Glomerular endothelial cell (primary cell): ENCODE measurements at places on chromosomes 5 and 9. TPM values are rescaled to one million over a fixed set of nuclear protein-coding genes. Genes with fewer than 3 reads are reported as not detected.

- no peak for DNase-seq
These were observed 184.9 kb downstream of the TRIM36 start for GRCh38 chr5:114984796-114985195.

Gene MOB3B
- total RNA-seq: 0.05 and 0.47 TPM in 2 replicates

DNA sequence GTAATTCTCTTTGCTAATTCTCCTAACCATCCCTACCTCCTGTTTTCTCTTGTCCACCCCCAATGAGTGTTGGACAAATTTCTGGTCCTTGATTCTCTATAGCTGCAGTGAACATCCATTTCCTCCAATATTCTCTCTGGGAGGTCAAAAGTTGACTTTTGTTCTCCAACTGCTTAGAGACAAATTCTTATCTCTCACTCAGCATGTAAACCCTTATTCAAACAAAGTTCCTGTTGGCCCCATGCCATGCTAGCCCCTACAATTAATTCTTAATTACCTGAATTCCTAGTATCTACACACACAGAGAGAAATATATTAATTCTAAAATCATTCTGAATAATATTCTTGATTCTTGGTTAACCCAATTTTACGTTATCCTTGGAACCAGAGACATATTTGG lies 472.9 kb upstream of the ACTBL2 start:
- DNase-seq: no peak

Gene IZUMO3
- not detected in 2 replicates for total RNA-seq

Gene SLC46A2
- not detected in 2 replicates for total RNA-seq

DNA sequence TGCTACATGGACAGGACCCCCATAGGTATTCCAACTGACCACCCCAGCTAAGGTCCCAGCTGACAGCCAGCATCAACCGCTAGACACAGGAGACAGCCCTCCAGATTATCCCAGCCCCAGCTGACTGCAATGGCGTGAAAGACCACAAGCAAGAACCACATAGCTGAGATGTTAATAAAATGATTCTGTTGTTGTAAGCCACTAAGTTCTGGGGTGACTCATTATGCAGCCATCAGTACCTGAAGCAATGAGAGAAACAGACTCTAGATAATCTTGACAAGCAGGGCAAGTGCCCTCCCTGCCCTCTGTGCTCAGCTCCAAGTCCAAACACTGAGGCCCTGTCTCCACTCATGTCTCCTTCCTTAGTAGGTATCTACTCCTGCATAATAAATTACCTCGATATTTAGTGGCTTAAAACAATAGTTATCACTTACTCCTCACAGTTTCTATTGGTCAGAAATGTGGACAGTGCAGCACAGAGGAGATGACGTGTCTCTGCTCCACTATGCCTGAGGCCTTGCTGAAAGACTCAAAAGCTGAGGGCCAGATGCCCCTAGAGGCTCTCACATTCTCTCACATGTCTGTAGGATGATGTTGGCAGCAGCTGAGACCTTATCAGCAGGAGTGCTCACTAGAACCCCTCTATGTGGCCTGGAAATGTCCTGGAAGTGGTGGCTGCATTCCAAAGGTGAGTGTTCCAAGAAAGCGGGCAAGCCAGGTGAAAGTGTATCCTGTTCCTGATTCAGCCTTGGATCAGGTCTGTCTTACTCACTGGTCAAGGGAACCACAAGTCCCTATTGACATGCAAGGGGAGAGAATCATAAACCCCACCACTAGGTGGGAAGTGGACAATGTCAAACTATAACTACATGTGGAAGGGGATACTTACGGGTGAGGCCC lies 2.5 kb downstream of the MGAT1 start:
- no peak for DNase-seq

GRCh38 chr5:494667-495255 lies 29.5 kb downstream of the SLC9A3 start:
- no peak for DNase-seq

Gene PCDHGA6
- 4.5 and 6.6 TPM in 2 replicates for total RNA-seq

- DNase-seq: no peak
These were observed 74.7 kb downstream of the PPARGC1B start for GRCh38 chr5:149804478-149805450.

GRCh38 chr9:2241461-2241835 lies 226.3 kb downstream of the SMARCA2 start:
- DNase-seq: peak; percentile 78

- DNase-seq: no peak
These were observed 15.6 kb downstream of the SPACA9 start for GRCh38 chr9:132894346-132894745.

- DNase-seq: no peak
These were observed 14.1 kb downstream of the HSPB3 start for GRCh38 chr5:54469622-54470021.

DNA sequence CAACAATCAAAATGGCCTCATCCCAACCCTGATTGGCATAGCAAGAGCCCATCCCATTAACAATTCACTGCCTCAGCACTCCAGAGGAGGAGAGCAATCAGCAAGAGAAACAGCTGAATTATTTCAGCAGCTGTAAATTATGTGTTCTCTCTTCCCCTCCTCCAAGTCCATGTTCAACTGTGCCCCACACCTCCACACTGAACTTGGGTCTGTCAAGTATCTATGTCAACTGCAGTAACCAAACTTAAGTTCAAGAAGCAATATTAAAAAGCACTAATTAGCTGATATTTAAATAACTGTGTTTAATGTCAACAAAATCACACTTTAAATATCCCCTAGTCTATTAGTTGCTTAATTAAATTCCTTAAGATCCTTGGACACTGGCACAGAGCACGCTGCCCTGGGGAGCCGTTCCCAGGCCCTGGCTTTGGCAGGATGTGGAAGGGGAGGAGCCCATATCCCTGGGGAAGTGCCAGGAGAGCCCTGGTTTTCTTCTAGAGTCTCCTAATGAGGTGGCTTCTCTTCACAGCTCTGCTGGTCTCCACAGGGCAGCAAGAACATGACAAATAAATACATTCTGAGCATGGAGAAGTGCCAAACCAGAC lies 50.6 kb downstream of the SIL1 start:
- no peak for DNase-seq
